ENCODE measurements at places on chromosomes 7 and 10. TPM values are rescaled to one million over a fixed set of nuclear protein-coding genes. Genes with fewer than 3 reads are reported as not detected.

The VSTM2A gene
- not detected for total RNA-seq

The HABP2 gene
- total RNA-seq: not detected

The ASAH2B gene
- 2.5 TPM for total RNA-seq

The PON1 gene
- under 0.01 TPM for total RNA-seq

The PRKG1 gene
- total RNA-seq: 10.1 TPM

The FGFBP3 gene
- 0.16 TPM for total RNA-seq

The BUD23 gene
- 32.9 TPM for total RNA-seq

The PDE6C gene
- not detected for total RNA-seq

The FKBP9 gene
- 161 TPM for total RNA-seq

The GNA12 gene
- 13.3 TPM for total RNA-seq

The SHLD2 gene
- total RNA-seq: 22.8 TPM

The PHKG1 gene
- 0.65 TPM for total RNA-seq

The SAMD9L gene
- total RNA-seq: 26.6 TPM

The IKZF1 gene
- not detected for total RNA-seq

The IFIT3 gene
- 8.9 TPM for total RNA-seq

The TMEM243 gene
- total RNA-seq: 16.0 TPM

The ARHGEF5 gene
- 0.06 TPM for total RNA-seq

The ATOH7 gene
- not detected for total RNA-seq

The LYZL2 gene
- not detected for total RNA-seq

The CYP26C1 gene
- 2.1 TPM for total RNA-seq

The HSPA14 gene
- total RNA-seq: 10.5 TPM

The PTPRN2 gene
- 1.9 TPM for total RNA-seq

The MSS51 gene
- total RNA-seq: 1.4 TPM

The GPAM gene
- 9.8 TPM for total RNA-seq

The PLXDC2 gene
- total RNA-seq: 0.32 TPM

The CABCOCO1 gene
- 0.06 TPM for total RNA-seq

The ADAM22 gene
- total RNA-seq: 0.16 TPM

The NOS3 gene
- 20.9 TPM for total RNA-seq

The COBL gene
- 0.32 TPM for total RNA-seq

The TRIM73 gene
- total RNA-seq: 0.88 TPM
